ENCODE measurements at places on chromosomes 12 and 14.

DNA sequence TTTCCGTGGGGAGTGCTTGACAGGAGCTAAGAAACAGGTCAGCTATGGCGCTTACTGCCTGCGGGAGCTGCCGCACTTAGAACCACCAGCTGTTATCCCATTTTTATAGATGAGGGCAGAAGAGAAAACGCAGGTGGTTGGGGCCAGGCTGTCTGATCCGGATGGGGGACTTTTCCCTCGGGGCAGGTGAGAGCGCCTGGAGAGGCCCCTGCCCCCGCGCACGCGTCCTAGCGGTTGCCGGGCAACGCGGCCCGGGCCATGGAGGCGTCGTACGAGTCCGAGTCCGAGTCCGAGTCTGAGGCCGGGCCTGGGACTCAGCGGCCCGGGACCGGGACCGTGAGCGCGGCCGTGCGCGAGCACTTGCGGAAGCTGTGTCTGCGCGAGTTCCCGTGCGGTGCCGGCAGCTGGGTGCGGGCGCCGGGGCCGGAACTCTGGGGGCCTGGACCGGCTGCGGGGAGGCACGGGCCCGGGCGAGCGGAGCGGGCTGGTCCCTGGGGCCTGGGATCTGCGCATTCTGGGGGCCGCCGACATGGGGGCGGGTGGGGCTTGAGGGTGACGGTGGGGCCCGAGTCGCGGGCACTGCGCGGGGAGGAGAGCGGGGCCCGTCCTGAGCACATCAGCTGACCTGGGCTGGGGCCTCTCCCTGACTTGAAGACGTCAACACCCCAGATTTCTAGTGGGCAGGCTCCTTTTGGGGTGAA, at the start of gene LRRC43:
LRRC43 (plus strand) TSS at position 237 of the 701 bp plus-strand sequence; CDS start at position 259, 22 bp downstream.
- no peak for DNase-seq

GRCh38 chr12:95231190-95231589, 13.6 kb downstream of the VEZT start:
- DNase-seq, result no peak

GRCh38 chr12:25384038-25384892, 133.5 kb upstream of the KRAS start:
- peak; percentile 7 for DNase-seq

GRCh38 chr12:124436366-124436765, 131.0 kb downstream of the NCOR2 start:
- no peak for DNase-seq

GRCh38 chr12:80411787-80412186, 32.2 kb upstream of the PTPRQ start:
- no peak for DNase-seq

DNA sequence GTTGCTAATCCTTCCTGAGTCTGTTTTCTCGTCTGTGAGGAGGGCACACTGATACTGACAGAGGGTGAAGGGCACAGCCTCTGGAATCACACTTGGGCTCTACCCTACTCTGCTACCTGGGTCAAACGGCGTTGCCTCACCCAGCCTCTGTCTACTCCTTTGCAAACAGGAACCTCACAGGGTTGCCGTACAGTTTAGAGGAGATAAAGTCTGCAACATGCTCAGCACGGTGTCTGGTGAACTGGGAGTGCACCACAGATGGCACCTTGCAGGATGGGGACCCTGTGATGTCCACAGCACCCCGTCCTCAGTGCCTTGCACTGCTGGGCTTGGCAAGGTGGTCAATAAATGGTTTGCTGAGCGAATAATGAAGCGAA, 38.3 kb downstream of the TESC start:
- no peak for DNase-seq

DNA sequence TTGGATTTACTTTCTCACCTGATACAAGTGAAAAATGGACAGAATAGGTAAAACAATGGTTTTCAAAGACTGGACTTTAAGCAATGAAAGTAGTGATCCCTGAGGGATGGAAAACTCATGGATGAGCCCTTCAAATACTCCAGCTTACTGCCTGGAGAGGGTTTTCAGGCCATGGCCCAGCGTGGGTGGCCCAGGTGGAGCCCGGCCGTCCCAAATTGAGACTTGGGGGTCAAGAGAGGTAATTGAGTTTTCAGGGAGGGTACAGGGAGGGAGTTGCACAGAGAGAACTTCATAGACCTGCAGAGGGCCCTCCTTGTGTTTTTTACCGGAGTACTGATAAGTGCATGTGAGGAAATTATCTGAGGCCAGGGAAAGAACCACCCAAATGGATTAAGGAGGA, 37.2 kb downstream of the RAN start:
- no peak for DNase-seq

DNA sequence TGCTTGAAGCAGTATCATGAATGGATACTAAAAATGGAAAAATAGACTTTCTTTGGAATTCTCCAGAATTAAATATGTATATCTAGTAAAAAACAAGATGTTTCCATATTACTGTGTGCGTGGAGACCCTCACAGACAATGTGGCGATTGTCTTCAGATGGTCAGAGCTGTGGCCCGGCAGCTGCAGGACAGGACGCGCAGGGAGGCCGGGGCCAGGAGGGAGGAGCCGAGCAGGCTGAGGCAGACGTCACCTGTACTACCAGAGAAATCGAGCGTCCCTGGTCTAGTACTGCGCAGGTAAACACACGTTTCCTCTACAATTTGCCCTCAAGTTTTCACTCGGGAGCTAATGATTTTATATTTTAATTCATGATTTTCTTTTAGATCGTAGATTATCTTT, 22.8 kb downstream of the DDX51 start:
- no peak for DNase-seq

- DNase-seq, result no peak
Observed at GRCh38 chr12:49932023-49932422, 18.5 kb upstream of the AQP2 start.

GRCh38 chr14:106622200-106622745, 1095.9 kb downstream of the TMEM121 start:
- no peak for DNase-seq

GRCh38 chr14:100243020-100243419, 4.1 kb downstream of the YY1 start:
- DNase-seq, result no peak

GRCh38 chr12:101695706-101696105, 1.7 kb upstream of the CHPT1 start:
- no peak for DNase-seq

DNA sequence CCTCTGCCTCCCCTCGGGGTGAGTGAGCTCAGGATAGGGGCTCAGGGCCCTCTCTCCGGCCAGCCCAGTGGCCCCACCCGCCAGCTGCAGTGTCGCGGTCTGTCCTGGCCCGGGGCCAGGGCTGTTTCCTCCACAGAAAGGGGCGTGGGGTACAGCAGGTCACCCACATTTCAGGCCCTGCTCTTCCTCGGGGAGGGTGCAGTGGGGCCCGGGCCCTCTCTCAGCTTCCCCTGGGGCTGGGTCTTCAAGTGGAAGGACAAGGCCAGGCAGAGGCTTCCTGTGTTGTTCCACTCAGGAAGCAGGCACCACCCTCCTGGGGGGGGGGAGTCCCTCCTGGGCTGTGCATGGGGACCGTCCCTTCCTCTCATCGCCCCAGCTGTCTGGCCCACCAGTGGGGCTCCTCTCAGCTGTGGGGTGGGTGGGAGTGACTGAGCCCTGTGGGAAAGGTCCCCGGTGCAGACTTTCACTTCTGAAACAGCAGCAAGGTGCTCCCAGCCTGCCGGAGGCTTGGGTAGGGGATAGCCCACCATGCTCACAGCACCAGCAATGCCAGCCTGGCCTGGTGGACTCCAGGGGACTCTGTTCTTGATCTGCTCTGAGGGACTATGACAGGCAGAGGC, 3.7 kb downstream of the GPR132 start:
- DNase-seq, result no peak

GRCh38 chr12:79415321-79415720, 275.4 kb downstream of the PAWR start:
- no peak for DNase-seq

DNA sequence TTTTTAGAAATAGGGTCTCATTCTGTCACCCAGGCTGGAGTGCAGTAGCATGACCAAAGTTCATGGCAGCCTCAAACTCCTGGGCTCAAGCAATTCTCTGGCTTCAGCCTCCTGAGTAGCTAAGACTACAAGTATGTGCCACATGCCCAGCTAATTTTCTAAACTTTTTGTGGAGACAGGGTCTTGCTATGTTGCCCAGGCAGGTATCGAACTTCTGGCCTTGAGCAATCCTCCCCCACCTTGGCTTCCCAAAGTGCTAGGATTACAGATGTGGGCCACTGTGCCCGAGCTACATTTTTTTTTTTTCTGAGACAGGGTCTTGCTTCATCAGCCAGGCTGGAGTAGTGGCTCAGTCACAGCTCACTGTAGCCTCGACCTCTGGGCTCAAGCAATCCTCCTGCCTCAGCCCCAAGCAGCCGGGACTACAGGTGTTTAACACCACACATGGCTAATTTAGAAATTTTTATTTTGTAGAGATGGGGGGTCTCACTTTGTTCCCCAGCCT, 7.1 kb downstream of the PPP4R3A start:
- no peak for DNase-seq

- no peak for DNase-seq
Observed at GRCh38 chr12:7089196-7089871, 2.9 kb downstream of the C1R start.

- no peak for DNase-seq
Observed at GRCh38 chr12:123896767-123897166, 75.9 kb downstream of the CCDC92 start.

DNA sequence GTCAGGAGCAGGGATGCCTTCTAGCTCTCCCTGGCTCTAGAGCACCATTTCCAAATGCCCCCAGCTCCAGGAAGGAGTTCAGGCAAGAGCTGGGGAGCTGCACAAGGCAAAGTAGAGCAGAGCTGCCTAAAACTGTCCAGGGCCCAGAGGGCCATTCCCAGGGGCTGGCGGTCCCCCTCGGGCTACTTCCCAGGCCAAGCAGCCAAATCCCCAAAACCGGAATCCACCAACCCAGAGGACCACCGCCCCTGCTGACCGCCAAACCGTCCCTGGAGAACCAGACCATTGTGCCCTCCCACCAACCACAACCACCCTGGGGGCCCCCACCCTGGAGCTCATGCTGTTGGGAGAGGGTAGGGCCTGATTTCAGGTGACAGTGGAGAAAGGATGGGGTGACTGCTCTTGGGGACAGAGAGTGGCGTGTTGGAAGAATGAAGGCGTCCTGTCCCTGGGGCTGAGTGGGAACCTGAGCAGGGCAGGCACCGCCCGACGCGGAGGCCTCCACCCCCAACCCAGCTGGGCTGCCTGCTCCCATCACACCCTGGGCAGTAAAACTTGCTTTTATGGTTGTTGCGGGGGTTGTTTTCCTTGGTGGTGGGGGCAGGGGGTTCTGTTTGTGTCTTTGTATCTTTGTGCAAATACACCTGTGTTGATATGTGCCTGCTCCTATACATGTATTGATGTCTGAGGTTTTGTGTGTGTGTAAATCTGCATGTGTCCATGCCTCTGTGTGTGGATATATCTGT, 24.0 kb upstream of the KRT78 start:
- DNase-seq, result peak; percentile 0

- no peak for DNase-seq
Observed at GRCh38 chr12:122073815-122074214, 4.7 kb upstream of the MLXIP start.

DNA sequence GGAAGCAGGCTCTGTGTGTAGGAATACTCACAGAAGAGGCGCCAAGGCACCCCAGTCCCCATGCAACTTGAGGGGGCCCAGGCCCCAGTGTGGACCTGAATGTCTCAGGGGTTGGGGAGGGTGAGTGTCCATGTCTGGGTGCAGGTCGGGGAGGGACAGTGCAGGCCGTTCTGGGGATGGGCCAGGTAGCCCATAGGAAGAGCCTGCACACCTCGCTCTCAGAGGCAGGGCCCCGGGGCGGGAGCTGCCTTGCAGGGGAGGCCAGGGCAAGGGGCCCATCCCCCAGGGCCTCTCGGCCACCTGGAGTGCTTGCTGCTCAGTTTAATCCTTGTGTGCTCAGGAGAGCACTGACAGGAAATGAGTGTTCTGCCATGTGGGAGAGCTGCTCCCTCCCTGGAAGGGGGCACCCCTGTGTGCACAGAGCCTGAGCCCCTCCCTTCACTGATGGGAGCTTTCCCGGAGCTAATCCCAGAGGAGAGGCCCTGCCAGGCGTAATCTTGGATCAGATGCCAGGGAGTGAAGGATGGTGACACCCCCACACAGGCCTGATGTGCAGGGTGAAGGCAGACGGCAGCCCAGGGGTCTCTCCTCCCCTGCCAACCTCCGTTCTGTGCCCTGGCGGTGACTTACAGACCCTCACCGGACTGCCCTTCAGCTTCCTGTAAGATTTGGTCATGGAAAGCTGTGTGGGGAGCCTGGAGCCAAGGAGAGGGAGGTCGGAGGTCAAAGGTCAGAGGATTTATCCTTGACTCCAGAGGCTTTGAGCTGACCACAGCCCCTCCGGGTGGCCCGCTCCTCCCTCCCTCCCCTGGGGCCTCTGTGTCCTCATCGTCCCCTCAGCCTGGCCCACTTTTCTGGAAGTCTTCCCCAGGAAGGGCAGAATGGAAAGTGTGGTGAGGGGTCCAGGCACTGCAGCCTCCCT, 24.4 kb upstream of the FBRSL1 start:
- DNase-seq, result no peak

DNA sequence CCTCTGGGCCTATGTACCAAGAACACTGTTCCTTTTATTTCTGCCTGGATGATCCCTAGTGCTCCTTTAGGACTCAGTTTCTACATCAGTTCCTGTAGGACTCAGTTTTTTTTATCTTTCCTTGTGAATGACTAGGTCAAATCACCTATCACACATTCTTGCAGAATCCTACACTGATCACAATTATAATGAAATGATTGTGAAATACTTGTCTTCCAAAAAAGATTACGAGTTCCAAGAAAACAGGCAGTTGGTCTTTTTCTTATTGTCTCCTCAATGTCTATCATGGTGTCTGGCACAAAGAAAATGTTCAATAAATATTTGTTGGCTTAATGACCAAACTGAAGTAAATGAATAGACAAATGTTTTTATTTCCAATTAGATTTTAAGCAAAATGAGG, 95.5 kb upstream of the GARIN6 start:
- DNase-seq, result no peak

GRCh38 chr14:54221971-54222370, 174.8 kb upstream of the CDKN3 start:
- no peak for DNase-seq

DNA sequence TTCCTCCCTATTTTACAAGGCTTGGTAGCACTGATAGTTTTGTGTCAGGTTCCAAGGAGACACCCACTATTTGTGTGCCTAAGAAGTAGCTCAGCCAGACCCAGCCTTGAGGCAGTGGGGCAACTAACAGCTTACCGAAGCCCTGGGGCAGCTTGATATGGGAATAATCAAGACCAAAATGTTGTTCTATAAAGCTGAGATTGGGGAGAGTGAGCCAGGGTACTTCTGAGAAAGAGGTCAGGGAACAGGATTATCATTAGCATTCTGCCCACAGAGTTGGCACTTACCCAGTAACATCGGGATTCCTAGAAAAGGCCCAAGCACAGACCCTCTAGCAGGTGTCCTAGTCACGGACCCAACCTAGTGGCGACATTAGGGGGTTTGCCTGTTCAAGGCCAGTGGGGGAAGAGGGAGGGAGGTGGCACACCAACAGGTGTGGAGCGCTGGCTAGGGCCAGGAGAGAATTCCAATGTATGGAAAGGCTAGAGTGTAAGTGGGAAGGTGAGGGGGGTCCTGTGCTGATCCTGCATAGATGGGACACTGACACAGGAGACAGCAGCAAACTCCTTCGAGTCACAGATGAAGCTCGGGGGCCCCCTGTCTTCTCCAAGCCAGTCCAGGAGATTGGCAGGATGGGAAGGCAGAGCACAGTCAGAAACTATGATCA, 4.9 kb downstream of the PPP1R3E start:
- DNase-seq, result no peak

GRCh38 chr14:41868396-41868795, 261.7 kb downstream of the LRFN5 start:
- DNase-seq, result no peak

- DNase-seq, result no peak
Observed at GRCh38 chr14:80419769-80420168, 208.5 kb upstream of the DIO2 start.

- peak; percentile 51 for DNase-seq
Observed at GRCh38 chr14:54253195-54253947, 143.4 kb upstream of the CDKN3 start.
